AG10803 (cell line): ENCODE measurements at places on chromosomes 7 and 10.

DNA sequence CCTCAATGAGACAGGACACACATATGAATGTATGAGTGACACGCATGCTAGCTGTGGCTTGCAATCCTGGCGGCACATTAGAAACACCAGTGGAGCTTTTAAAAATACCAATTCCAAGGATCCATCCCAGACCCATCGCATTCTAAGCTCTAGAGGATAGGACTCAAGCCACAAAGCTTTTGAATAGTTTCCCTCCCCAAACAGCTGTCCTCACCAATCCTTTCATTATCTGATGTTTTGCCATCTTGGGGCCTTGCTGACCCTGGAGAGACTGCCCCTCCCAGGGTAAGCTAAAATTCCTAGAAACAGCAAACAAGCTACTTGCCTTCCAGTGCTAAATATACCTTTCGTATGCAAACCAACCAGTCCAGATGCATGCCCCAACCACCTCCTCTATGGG is 8.9 kb upstream of the TM9SF3 start:
- DNase-seq = no peak

- no peak for DNase-seq
These were observed 25.0 kb upstream of the PPA1 start for GRCh38 chr10:70258216-70258615.

DNA sequence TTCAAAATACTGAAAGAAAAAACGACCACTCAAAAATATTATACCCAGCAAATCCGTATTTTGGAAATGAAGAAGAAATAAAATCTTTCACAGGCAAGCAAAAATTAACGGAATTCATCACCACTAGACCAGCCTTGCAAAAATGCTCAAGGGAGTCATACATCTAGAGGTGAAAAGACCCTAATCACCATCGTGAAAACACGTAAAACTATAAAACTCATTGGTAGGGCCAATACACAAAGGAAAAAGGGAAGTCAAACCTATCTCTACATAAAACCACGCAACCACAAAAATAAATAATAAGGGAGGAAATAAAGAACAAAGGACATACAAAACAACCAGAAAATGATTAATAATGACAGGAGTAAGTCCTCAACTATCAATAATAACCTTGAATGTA is 6.6 kb upstream of the AKR1B1 start:
- no peak for DNase-seq

- peak; percentile 64 for DNase-seq
These were observed 1.2 kb downstream of the FLNC start for GRCh38 chr7:128831178-128831993.

DNA sequence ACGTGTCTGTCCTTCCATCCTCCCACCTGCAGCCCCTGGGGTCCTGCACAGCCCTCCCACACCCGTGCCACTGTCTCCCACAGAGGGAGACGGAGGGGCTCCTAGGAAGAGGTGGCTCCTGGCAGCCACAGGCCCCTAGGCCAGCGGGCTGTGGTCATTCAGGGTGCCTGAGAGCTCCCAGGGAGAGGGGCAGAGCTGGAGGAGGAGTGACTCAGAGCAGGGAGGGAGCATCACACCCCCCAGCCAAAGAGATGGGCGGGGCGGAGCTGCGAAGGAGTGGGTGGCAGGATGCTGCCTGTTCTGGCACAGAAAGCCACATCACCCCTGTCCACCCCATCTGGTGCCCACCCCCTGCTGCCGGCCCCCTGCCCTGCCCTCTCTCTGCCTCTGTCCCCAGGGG is 50.5 kb downstream of the STK32C start:
- DNase-seq = peak; percentile 16

DNA sequence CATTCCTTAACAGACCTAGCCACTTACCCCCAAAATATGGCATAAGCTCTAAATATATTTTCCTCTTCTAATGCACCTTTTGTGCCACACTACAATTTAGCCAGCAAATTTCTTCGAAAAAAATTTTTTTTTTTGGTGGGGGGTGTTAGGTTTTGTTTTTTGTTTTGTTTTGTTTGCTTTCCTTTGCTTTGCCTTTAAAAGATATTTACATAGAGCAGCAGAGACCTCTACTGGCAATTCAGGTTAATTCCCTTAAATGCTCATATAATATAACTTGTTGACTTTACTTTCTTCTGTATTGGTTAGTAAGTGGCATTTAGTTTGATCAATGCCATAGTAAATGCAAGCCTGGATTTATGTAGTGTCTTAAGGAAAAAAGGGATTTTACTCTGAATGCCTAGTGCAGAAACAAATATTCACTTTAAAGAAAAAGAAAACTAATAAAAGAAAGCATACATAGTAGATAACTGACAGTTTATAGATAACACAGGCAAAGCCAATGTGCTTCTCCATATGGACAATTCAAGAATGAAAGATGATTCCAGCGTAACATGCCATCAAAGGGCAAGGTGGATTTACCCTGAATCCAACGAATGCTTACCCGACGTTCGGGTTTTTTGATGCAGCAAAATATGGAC is 1250.6 kb downstream of the GATA3 start:
- DNase-seq = peak; percentile 36

- DNase-seq = no peak
These were observed 4.0 kb downstream of the PDGFA start for GRCh38 chr7:515628-516027.

DNA sequence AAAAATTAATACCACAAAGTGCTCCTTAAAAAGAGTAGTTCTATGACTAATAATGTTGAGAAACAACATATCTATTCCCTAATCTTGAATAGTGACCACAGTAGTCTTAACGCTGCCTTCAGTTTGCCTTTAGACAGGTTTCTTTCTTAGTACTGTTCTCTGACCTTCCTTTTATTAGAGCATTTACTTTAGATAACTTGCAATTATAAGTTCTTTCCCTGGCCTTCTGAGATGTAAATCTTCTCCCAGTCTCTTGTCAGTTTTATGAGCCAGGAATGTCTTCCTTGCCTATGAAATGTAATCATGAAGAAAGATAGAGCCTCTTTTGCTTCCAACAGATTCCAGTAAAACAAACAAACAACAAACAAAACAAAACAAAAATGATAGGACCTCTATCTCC is 1119.8 kb upstream of the LRRTM3 start:
- DNase-seq = no peak

GRCh38 chr7:26397796-26398426 is 106.2 kb downstream of the SNX10 start:
- peak; percentile 4 for DNase-seq

DNA sequence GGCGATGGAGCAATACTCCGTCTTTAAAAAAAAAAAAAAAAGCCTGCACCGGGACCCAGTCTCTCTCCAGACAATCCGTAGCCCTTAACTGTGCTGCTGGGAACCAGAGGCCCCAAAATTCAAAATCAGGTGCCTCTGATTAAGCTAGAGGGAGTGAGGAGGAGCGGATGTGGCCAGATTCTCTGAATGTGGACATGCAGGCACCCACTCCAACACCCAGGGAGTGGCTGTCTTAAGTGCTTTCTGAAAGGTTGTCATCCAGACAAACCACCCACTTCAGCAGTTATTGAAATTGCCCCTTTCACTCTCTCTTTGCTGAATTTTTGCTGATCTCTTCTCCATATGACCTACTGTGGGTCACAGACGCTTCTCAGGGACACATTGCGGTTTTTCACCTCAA is 14.2 kb downstream of the NRP1 start:
- DNase-seq = no peak

DNA sequence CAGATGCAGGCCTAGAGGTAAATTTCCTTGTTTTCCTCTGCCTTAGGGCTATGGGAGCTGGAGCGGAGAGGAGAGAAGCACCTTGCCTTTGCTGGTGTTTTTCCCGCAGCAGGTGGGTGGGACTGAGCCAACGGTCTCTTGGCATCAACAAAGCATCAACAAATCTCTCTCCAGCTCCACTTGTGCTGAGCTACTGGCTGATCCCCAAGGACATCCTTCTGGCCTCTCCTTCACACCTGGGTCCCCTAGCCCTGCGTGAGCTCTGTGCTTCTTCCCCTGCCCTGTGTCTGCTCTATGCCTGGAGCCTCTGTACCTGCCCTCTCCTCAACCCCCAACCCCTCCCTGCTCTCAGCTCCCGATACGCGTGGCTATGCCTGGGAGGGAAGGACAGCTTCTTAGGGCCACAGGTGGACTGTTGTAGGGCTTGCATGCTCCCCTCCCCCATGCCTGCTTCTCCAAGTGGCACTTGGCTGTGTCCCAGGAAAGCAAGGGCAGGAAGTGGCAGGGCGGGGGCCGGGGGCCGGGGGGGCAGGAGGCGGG is 3.2 kb upstream of the CLDN4 start:
- DNase-seq = no peak

GRCh38 chr10:23197416-23197861 is 5.3 kb downstream of the PTF1A start:
- DNase-seq = no peak

DNA sequence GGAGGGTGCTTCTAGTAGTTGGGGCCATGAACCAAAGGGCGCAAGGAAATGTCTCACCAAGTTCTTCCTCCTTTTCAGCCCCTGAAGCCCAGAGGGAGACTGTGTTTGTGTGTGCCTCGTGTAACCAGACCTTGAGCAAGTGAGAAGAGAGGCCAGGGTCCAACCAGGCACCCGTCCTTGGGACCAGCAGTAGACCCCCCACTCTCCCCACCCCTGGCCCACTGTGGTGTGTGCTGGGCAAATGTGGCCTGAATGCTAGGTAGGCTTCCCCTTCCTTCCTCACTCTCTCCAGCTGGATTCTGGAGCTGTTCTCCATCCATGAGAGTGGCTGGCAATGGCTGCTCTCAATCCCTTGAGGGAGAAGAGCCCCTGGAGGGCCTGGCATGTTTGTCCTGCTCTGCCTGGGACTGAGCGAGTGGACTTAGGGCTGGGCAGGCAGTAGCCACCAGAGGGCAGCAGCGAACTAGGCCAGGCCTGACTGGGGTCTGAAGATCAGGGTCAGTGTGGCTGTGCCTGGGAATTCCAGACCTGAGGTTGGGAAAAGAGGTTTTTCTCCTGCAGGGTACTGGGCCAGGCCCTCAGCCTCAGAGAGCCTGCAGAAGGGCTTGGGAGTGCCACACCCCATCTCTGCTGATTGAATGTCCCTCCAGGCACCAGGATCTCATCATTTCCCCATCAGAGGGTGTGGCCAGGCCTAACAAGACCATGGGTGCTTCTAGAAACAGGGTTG is 12.5 kb downstream of the SFRP5 start:
- peak; percentile 49 for DNase-seq

DNA sequence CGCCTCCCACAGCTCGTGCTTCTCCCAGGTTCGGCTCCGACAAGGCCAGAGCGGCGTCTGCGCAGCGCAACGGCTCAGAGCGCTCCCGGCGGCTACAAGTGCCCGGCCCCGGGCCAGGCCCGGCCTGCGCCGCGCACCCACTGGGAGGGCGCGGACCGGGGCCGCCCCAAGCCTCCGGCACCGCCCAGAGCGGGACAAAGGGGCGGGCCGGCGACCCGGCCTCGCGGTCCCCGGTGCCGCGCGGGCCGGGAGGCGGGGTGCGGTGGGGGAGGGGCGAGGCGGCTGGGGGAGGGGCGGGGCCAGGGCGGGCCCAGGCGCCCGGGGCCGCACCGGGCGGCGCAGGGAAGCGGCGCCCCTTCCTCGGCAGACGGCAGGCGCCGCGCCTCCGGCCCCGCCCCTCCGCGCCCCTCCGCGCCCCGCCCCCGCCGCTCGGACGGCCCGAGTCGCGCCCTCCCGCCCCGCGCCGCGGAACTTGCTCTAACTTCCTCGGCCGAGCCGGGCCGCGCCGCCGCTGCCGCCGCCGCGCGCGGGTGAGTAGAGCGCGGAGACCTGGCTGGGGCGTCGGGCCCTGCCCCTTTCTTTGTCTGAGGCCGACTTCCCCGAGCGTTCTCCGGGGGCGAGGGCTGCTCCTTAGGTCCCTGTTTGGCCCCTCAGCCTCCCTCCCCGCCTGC is at the start of gene TSPAN14:
TSS of gene TSPAN14 (plus strand) at position 469 of the 671 bp plus-strand sequence. CDS start 34,924 bp downstream, outside the sequence.
- DNase-seq = peak; percentile 84

GRCh38 chr10:131418681-131419080 is 107.2 kb upstream of the TCERG1L start:
- no peak for DNase-seq

DNA sequence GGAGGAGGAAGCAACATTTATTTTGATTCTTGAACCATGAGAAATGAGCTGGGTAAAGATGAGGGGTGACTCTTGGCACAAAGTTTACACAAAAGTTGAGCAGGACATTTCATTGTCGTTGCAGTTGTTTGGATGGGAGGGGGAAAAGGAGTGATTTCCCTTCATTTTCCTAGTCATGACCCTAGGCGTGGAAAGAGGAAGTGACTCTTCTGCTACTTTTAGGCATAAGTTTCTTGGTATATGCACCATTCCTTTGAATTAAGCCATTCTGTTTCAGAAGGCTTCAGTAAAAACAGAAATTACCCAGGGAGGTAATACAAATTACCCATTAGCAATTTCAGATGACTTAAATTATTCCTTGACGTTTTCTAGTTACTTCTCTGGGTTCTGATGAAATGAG is 113.9 kb upstream of the FAM171A1 start:
- DNase-seq = no peak

- no peak for DNase-seq
These were observed 132.6 kb downstream of the RPS24 start for GRCh38 chr10:78166261-78166660.

DNA sequence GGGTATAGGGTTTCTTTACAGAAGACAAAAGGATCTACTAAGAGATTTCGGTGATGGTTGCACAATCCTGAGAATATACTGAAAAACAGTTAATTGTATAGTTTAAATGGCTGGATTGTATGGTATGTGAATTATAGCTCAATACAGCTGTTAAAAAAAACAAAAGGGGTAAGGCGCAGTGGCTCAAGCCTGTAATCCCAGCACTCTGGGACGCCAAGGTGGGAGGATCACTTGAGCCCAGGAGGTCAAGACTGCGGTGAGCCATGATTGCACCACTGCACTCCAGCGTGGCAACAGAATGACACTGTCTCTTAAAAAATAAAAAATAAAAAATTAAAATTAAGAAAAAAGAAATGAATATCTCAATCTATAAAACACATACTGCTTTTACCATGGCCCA is 18.5 kb downstream of the ESYT2 start:
- DNase-seq = no peak

- DNase-seq = no peak
These were observed 338.9 kb upstream of the MBL2 start for GRCh38 chr10:53111529-53111928.

DNA sequence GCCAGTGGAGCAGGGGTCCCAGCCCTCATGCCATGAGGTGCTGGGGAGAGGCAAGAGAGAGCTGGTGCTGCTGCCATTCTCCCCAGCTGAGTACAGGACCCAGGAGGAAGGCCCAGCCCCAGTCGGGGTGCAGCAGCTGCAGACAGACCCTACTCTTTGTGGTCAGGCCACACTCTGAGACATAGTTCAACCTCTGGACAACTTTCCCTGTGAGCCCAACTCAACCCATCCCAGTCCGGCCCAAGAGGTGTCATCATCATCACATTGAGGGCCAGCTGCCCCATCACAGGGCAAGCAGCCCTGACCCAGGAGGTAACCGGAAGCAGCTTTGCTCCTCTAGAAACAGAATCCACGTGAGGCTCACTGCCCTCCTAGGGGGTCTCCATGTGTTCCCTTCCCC is 133.8 kb upstream of the KCNMA1 start:
- no peak for DNase-seq
